Suppressor macrophage (primary cell): ENCODE measurements at places on chromosomes 1 and 21.

- no peak for DNase-seq
Measured at GRCh38 chr1:116465845-116466685, 93.0 kb downstream of the ATP1A1 start.

- no peak for DNase-seq
Measured at GRCh38 chr1:116172666-116173065, 61.5 kb downstream of the MAB21L3 start.

DNA sequence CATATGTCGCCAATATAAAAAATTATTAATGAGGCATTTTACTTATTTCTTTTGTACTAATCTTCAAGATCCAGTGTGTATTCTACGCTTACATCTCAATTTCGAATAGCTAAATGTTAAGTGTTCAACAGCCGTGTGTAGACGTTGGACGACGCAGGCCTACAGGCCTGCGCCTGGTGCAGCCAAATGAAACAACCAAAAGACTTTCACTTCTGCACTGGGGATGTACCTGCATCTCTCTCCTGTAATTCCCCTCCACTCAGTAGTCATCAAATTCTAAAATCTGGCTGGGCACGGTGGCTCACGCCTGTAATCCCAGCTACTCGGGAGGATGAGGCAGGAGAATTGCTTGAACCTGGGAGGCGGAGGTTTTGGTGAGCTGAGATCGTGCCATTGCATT lies 76.8 kb upstream of the HNRNPU start:
- no peak for DNase-seq

DNA sequence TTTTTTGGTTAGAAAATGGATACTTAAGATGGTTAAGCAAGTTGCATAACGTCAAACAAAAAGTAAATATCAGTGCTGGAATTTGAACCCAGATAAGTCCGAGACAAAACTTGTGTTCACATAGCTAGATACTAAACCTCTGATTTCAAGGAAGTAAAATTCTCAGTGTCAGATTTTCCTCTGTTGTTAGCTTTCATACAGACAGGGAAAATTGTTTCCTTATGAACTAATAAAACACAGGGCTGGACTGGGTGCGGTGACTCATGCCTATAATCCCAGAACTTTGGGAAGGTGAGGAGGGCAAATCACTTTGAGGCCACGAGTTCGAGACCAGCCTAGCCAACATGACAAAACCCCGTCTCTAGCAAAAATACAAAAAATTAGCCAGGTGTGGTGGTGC lies 51.3 kb downstream of the PCNX2 start:
- DNase-seq, result no peak

DNA sequence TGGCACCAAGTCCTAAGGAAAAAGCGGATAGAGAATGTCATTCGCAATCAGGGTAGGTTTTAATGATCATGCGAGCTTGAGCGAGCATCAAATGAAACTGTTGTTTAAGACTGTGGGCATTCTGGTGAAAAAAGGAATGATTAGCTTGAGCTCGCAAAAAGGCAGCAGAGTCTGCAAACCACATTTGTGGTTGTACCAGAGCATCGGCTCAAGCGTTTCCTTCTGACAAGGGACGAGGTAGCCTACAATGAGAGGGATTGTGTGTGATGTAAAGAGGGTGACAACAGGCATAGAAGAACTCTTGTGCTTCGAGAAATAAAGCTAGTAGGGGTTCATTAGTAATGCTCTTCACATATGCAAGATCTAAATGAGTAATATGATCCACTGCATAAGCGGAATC lies 11.1 kb upstream of the CD48 start:
- DNase-seq, result peak; percentile 13

GRCh38 chr1:166141969-166142368 lies 24.8 kb downstream of the FAM78B start:
- DNase-seq, result no peak

DNA sequence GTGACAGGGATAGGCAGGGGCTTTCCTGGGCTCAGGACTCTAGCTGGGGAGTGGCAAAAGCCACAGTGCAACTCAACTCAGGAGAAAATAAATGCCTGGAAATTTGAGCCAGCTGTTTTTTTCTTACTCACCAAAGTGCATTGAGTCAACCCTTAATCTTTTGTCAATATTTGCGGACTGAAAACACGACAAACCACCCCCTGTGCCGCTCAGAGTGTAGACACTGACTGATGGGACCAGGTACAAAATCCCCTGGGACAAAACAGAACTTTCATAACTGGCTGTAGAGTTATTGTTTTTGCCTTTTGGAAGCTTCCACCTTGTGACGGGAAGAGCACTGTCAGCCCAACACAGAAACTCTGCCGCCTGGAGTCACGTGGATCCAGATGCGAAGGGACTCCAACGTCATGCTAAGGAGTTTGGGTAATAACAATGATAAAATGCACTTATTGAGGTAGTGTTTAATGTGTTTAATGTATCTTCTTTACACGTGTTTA lies 164.6 kb downstream of the PLPP3 start:
- no peak for DNase-seq

DNA sequence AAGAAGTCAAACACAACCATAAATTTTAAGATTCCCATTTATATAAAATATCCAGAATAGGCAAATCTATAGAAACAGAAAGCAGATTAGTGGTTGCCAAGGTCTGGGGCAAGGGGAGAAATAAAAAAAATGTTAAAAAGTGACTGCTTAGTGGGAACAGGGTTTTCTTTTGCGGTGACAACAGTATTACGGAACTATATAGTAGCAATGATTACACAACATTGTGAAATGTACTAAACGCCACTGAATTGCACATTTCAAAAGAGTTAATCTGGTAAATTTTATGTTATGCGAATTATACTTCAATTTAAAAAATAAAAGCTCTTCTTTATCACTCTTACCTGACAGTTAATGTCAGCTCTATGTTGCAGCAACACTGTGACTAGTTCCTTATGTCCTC lies 105.2 kb downstream of the ACBD6 start:
- DNase-seq, result peak; percentile 86
